ENCODE measurements at places on chromosomes 1 and 21.

- no peak for DNase-seq
Observed at GRCh38 chr21:42633858-42634257, 19.6 kb upstream of the PDE9A start.

- no peak for DNase-seq
Observed at GRCh38 chr1:108639899-108640560, 20.9 kb downstream of the HENMT1 start.

- DNase-seq, result no peak
Observed at GRCh38 chr1:37667023-37667671, 25.2 kb upstream of the CDCA8 start.

GRCh38 chr1:15883326-15883725 lies 35.8 kb downstream of the SPEN start:
- no peak for DNase-seq

DNA sequence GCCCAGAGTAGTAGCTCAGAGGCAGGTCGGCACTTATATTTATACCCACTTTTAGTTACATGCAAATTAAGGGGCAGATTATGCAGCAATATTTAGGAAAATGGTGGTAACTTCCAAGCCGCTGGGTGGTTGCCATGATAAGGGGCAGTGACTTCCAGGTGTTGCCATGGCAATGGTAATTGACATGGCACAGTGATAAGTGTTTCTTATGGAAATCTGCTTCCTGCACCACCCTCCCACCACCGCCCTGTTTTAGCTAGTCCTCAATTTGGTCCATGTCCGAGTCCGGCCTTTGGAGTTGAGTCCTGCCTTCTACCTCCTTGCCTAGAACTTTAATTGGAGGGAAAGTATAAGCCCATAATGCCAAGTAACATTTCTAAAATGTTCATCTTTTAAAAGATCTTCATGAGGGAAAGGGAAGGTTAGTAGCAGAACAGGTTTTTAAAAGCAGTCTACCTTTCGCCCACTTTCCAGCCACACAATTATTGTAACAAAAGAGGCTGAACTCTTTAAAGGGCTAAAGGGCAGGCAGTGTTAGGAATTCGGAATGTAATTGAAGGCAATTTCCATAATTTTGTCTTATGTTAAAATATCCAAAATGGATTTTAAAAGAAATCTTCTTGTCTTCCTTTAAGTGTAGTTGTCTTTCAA lies 21.7 kb downstream of the ZBTB8B start:
- no peak for DNase-seq

- DNase-seq, result peak; percentile 85
Observed at GRCh38 chr1:58572690-58573089, 4.4 kb downstream of the TACSTD2 start.

DNA sequence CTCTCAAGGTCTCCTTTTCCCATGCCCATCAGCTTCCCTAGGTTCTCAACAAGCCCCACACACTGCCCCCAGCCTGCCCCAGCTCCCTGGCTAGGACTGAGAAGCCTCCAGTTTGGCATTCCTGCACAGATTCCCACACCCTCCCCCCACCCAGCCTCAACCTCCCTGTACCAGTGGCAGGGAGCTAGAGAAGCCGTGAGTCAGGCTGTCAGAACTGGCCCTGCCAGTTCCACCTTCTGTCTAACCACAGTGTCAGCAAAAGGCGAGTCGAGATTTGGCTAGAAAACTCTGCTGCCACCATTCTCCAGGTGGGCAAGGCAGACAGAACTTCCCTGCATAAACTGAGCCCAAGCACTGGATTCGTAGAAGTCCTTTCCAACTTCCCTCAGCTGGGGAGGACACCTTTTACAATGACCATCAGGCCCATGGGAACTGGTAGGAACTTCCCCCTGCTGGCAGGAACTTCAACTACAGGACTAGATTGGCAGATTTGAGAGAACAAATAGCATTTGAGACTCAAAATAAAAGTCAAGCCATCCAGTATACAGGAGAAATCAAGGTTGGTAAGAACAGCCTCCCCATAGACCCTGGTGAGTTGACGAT lies 31.0 kb downstream of the TNNT2 start:
- DNase-seq, result no peak

GRCh38 chr1:232170909-232171308 lies 459.0 kb downstream of the SIPA1L2 start:
- DNase-seq, result no peak

- DNase-seq, result no peak
Observed at GRCh38 chr1:76587212-76587611, 280.1 kb upstream of the ST6GALNAC5 start.

DNA sequence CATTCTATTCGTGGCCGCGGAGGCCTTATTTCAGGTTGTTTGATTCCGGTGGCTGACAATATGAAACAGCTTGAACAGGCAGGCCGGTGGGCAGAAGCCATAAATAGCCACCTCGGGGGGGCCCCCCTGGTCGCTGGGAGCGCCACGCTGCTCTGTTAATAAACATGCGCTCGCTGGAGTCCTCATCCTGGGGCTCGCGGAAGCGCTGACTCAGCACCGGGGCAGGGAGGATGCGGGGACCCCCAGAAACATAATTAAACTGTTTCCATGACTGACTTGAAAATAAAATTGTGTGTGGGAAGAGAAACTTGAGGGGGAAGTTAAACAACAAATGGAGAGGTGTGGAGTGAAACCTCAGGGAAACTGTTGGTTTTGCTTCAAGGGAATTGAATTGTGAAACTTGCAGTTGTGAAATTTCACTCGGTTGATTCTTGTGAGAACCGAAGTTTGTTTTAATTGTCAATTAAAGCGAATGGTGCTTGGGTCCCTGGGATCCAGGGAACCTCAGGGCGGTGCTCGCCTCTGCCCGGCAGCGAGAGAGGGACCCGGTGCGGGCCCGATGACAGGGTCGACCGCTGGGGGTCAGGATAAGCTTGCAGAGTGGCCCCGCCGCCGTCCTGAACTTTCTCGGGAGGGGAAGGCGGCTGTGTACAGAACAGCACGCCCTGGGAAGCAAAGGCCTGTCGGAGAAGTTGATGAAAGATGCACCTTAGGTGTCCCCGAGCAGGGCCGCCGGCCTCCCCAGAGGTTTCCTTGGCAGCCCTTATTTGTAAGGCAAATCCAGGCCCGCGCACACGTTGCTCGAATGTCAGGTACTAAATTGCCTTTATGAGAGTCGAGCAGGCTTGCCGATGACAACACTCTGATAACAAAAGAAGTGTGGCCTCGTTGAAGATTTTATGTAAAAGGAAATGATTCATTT lies 176.9 kb upstream of the LMO4 start:
- no peak for DNase-seq

DNA sequence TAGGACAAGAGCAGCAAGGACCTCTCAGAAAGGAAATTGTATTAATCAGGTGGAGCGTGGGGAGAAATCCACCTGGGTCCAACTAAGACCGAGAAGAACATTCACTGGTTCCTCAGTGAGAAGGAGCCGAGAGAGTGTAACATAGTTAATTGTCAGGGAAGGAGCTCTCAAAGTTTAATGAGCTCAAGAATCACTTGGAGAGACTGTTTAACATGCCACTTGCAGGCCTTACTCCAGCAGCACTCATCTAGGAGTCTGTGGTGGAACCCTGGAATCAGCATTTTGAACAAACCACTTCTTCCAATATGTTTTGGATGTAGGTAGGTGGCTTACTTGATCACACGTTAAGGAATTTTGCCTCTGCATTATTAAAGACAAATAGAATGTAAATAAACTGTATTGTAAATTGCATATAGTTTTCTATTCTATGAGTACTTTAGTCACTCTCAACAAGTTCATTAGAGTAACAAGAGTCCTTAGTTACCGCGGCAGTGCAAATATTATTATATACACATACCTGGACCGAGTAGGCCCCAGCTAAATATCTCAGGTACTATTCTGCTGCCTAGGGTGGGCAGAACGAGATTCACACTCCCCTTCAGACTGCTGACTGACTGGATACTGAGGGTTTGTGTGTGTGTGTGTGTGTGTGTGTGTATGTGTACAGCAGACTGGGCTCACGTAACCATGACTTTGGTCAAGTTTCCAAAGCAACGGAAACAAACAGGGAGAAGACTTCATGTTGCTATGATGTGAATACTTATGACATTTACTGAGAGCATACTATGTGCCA lies 203.2 kb upstream of the USP24 start:
- no peak for DNase-seq

- DNase-seq, result no peak
Observed at GRCh38 chr1:231630558-231631205, 4.1 kb downstream of the DISC1 start.

All from vagina (tissue), 2 donors.